ENCODE measurements at places on chromosomes 1 and 21.

- no peaks in the 10 kb centered on the region for H3K4me1 ChIP-seq
- no peaks in the 10 kb centered on the region for H3K36me3 ChIP-seq
- DNase-seq, result no peak
- no peaks in the 10 kb centered on the region for H3K27me3 ChIP-seq
- no peak overlapping the region for H3K27ac ChIP-seq
Observed at GRCh38 chr1:214857716-214858115, 224.8 kb upstream of the KCNK2 start.

- no peak for DNase-seq
- no peak overlapping the region for H3K4me3 ChIP-seq
- H3K27ac ChIP-seq, result no peak overlapping the region
- no peaks in the 10 kb centered on the region for H3K27me3 ChIP-seq
Observed at GRCh38 chr1:239711768-239712167, 325.4 kb downstream of the CHRM3 start.

GRCh38 chr1:172640111-172640510, 18.8 kb upstream of the FASLG start:
- no peaks in the 10 kb centered on the region for H3K27me3 ChIP-seq
- no peaks in the 10 kb centered on the region for H3K4me1 ChIP-seq
- no peaks in the 10 kb centered on the region for H3K36me3 ChIP-seq
- no peak overlapping the region for H3K4me3 ChIP-seq
- DNase-seq, result no peak
- H3K27ac ChIP-seq, result no peak overlapping the region

DNA sequence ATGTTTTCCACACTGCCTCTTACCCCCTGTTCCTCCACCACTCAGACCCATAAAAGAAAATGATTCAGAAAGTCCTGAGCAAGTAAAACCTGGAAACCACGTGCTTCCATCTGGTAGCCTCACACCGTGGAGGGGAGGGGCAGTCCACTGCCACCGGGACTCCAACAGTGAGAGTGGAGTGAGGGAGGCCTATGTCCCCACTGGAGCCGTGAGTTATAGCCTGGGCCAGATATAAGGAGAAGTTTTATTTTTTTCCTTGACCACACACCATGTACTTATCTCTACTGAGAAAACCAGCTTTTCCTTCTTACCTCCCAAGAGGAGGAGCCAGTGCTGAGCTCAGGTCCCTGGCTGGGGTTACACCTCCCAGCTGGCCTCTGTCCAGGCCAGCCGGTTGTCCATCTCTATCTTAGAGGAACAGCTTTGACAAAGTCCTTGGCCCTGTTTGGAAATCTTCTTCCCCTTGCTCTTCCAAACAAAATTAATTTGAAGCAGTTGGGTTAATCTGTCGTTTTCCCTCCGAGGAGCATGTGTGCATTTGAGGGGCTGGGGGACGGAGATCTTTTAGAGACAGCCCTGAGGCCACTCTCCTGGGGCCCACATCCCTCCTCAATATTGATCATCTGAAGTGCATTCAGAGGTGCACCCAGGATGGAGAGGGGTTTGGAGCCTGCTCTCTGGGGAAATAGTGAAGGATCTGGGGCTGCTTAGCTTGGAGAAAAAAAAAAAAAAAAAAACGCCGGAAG, 49.1 kb upstream of the SERBP1 start:
- H3K36me3 ChIP-seq, result no peaks in the 10 kb centered on the region
- no peak overlapping the region for H3K27ac ChIP-seq
- H3K4me3 ChIP-seq, result no peak overlapping the region
- H3K4me1 ChIP-seq, result no peaks in the 10 kb centered on the region
- H3K27me3 ChIP-seq, result no peaks in the 10 kb centered on the region

DNA sequence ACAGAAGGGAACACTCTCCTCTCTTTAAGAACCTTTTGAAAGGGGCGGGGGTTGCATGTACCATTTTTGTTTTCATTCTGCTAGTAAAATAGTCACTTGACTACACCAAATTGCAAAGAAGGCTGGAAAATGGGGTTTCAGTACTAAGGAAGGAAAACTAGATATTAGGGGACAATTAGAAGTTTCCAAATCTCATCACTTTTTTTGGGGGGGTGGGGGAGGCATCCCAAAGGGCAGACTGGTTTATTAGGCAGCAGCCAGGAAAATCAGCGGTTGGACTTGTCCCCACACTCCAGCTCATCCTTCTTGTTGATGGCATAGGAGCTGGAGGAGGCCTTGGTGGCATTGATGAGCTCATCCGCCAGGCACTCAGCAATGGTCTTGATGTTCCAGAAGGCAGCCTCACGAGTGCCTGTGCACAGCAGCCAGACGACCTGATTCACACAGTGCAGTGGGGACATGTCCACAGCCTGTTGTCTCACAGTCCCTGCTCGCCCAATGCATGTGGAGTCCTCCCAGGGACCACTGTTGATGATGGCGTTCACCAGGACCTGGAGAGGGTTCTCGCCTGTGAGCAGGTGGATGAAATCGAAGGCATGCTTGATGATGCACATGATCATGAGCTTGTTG, 1.7 kb upstream of the TMEM50B start:
- no peaks in the 10 kb centered on the region for H3K27me3 ChIP-seq
- H3K36me3 ChIP-seq, result no peaks in the 10 kb centered on the region
- DNase-seq, result no peak
- no peaks in the 10 kb centered on the region for H3K4me1 ChIP-seq

GRCh38 chr1:33306653-33307493, 14.0 kb downstream of the A3GALT2 start:
- peaks cover 26% of the 10 kb centered on the region for H3K4me1 ChIP-seq
- no peak overlapping the region for H3K27ac ChIP-seq
- H3K36me3 ChIP-seq, result peaks cover 2% of the 10 kb centered on the region
- H3K4me3 ChIP-seq, result no peak overlapping the region
- DNase-seq, result peak; percentile 58

- no peaks in the 10 kb centered on the region for H3K27me3 ChIP-seq
- DNase-seq, result no peak
- H3K4me3 ChIP-seq, result no peak overlapping the region
- no peak overlapping the region for H3K27ac ChIP-seq
- H3K4me1 ChIP-seq, result no peaks in the 10 kb centered on the region
- H3K36me3 ChIP-seq, result no peaks in the 10 kb centered on the region
Observed at GRCh38 chr1:29289493-29289892, 53.2 kb downstream of the PTPRU start.

DNA sequence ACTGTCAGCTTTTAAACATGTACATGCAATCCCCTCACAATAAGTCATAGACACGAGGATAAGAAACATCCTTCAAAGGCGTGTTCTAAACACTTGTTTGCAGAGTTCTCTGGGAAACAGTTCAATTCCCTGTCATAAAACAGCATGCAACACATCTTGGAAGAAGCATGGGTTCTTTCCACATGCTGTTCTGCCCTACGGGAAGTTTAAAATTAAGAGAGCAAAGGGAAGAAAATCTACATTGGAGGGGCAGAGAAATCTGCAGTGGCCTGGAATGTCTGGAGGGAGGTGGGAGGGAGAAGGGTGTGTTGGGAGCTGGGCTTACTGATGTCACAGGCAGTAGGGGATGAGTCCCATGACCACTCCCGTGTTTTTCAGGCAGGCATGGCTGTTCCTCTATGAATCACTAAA, 98.3 kb upstream of the SLC2A1 start:
- peaks cover 7% of the 10 kb centered on the region for H3K4me1 ChIP-seq
- H3K4me3 ChIP-seq, result no peak overlapping the region
- no peaks in the 10 kb centered on the region for H3K27me3 ChIP-seq
- no peaks in the 10 kb centered on the region for H3K36me3 ChIP-seq
- no peak overlapping the region for H3K27ac ChIP-seq
- no peak for DNase-seq

- no peak overlapping the region for H3K4me3 ChIP-seq
- H3K27ac ChIP-seq, result no peak overlapping the region
- no peak for DNase-seq
Observed at GRCh38 chr1:183043872-183044854, 20.9 kb downstream of the LAMC1 start.

- H3K27me3 ChIP-seq, result no peaks in the 10 kb centered on the region
- no peaks in the 10 kb centered on the region for H3K4me1 ChIP-seq
- H3K27ac ChIP-seq, result no peak overlapping the region
- H3K36me3 ChIP-seq, result no peaks in the 10 kb centered on the region
Observed at GRCh38 chr1:230047114-230047865, 19.7 kb upstream of the GALNT2 start.
